ENCODE measurements at places on chromosomes 5 and 9. TPM values are rescaled to one million over a fixed set of nuclear protein-coding genes. Genes with fewer than 3 reads are reported as not detected.

The ZNF879 gene
- 3.2 TPM for total RNA-seq

DNA sequence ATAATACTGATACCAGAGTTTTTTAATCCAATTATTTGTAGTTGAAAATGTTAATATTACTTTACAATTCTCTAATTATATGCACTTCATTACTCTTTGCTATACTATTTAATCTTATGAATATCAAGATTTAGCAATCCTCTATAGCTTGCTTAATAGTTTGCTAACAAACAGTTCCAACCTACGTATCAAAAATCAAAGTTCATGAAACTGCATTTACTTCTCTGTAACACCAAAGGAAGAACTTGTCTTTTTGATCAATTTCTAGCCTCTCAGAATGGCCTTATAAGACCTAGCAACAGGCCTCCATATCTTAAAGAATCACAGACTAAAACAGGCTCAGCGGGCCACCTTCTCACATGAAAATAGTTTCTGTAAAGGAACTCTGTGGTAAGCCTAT, 68.9 kb downstream of the ADAMTS6 start:
- DNase-seq = no peak

GRCh38 chr9:6873857-6874256, 116.1 kb downstream of the KDM4C start:
- no peak for DNase-seq

GRCh38 chr9:85917756-85918155, 23.2 kb upstream of the NAA35 start:
- no peak for DNase-seq

DNA sequence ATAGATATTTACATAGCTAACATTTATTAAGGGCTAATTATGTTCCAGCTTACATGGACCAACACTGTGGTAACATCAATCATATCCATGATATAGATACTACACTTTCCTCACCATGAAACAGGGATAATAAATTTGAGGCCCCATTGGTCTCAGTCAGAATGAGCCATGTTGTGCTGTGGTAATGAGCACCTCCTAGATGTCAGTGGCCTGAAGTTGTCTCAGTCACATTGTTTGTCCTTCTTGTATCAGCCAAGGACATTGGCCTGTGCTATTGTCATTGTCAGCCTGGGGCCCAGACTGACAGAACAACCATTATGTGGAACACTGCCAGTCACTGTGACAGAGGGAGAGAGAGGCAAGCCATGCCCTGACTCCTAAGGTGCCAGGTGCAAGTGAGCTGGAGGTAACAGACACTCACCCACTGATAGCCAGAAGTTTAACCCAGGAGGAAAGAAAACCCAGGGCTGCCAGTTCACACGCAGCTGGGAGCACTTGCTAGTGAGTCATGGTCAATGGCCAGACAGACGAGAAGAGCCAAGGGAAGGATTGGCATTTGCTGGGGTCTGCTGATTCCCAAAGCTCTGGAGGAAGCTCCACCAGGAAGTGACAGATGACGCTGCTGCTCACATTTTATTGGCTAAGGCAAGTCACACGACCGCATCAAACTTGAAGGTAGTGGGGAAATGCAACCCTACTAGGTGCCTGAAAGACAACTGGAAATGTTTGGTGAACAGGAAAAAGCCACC, 224.2 kb downstream of the MELK start:
- no peak for DNase-seq

The LAMC3 gene
- total RNA-seq = not detected

DNA sequence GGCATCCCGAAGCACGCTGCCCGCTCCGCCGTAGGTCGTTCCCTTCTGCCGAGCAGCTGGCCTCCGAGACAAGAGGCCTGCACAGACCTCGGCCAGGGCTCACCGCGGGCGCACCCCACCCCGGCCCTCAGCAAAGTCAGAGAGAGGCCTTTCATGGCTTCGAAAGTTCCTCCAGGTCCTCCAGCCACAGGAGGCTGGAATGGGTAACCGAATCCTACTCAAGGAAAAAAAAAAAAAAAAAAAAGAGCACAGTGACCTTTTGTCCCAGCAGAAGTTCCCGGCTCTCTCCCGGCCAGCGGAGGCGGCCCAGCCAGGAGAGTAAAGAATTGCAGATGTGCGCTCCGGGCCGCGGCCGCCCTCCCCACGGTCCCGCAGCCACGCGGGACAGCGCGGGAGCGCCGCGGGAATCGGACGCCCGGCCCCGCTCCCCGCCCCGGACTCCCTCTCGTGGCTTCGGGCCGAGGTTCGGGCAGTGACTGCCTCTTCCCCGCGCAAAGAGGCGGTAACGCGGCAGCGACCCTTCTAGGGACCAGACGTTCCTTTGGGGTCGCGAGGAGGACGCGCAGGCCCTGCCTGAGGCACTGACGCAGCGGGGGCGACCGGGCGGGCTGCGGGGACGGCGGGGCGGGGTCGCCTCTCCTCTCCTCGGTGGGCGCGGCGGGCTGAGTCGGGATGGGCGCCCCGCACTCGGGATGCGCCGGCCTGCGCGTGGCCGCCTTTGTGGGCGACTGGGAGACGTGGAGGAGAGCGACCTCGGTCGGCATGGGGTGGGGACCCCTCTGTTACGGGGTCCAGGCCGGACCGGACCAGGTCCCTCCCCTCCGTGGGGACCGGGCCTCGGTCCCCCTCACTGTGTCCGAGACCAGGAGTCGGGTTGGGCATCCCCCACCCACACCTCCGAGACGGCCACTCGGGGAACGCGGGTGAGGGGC, 754 bp downstream of the GFPT2 start:
- DNase-seq = no peak

The TEX48 gene
- total RNA-seq = not detected

DNA sequence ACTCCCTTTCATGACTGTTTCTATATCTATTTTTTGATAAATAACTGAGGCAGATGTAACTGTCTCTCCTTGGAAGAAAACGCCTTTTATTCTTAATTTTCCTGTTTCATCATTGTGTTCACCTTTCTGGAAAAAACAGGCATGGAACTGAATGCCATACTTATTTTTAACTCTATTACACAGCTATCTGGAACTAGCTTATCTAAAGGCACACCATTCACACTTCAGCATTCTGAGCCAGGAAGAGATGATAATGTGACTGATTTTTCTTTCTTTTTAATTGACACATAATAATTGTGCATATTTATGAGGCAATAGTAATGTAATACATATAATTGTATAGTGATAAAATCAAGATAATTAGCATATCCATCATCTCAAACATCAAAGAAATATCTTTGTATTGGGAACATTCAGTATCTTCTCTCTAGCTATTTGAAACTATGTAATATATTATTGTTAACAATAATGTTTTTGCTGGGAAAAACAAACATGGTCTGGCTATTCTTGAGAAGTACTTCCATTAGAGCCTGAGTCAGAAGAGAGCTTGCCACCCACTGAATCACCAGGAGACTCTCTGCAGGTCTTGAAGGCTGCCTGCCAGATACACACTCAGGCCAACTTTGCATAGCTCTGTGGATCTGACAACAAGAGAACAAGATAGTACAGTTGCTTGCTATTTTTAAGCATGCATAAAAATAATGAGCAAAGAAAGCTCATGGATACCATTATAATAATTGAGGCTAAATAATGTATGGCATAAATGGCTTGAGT, 501.0 kb upstream of the EDIL3 start:
- peak; percentile 38 for DNase-seq

- no peak for DNase-seq
Measured at GRCh38 chr9:5286262-5286661, 18.3 kb downstream of the RLN2 start.

DNA sequence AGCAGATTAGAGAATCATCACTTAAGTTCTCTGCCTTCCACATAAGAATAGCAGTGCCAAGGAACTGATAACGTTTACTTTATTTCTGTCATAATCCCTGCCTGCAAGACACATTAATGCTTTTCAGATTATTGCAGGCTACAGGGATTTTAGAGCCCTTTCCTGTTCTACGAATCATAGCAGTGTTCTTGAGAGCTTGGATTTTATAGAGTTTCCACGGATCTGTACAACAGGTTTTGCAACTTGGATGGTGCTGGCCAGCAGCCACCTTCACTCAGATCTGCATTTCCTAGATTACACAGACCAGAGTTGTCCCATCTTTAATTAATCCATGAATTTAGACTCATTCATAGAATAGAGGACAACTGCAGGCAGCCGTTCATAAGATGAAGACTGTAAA, 38.1 kb downstream of the SLC12A2 start:
- DNase-seq = no peak

DNA sequence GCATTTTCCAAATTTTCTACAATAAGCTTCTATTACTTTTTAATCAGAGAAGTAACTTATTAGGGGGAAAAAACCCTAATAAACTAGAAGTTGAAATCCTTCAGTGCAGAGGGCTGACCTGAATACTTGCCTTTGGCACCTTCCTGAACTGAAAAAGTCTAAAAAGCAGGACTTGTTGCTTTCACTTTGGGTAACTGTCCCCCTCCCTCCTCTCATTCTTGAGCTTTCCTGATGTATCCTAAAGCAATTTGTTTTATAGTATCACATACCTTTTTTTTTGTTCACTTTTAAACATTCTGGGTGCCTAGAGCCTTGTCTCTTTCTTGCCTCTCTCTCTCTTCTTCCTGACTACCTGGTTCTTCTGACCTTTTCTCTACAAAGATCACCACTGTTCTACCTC, 64.0 kb upstream of the ERBIN start:
- no peak for DNase-seq

The MRNIP gene
- total RNA-seq = 20.1 TPM

- no peak for DNase-seq
Measured at GRCh38 chr5:80797428-80798024, 142.7 kb upstream of the DHFR start.

GRCh38 chr5:131671994-131672655, 37.1 kb upstream of the RAPGEF6 start:
- DNase-seq = no peak

DNA sequence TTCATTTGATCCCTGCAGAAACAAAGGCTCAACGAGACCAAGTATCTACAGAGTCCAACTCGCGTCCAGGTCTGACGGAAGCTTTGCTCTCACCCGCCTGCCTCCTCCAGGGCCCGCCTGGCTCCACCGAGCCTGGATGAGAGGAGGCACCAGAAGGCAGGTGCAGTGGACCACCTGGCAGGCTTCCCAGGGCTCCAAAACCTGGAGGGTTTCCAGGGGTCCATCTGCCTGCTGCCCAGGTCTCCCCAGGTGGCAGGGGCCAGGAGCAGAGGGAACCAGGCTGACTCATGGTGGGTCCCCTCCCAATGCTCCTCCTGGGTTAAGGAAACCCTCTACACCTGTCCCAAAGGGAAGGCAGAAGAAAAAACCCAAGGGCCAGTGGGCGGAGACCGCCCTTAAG, 59.5 kb downstream of the VAV2 start:
- DNase-seq = no peak

Data from posterior vena cava (tissue), 2 donors.